GM12878 (cell line): ENCODE measurements at places on chromosomes 16 and 17.
A peak's percentile ranks its signal among the peaks of the same experiment; 100 is the strongest.

- H3K27ac ChIP-seq: no peak overlapping the region
- H3K27me3 ChIP-seq: no peaks in the 10 kb centered on the region; the same call in 1 of the 2 replicates
- H3K4me1 ChIP-seq: no peaks in the 10 kb centered on the region
- DNase-seq: no peak
- no peaks in the 10 kb centered on the region for H3K36me3 ChIP-seq
- no peak overlapping the region for H3K4me3 ChIP-seq
Measured at GRCh38 chr17:9932491-9932890, 27.4 kb upstream of the RCVRN start.

DNA sequence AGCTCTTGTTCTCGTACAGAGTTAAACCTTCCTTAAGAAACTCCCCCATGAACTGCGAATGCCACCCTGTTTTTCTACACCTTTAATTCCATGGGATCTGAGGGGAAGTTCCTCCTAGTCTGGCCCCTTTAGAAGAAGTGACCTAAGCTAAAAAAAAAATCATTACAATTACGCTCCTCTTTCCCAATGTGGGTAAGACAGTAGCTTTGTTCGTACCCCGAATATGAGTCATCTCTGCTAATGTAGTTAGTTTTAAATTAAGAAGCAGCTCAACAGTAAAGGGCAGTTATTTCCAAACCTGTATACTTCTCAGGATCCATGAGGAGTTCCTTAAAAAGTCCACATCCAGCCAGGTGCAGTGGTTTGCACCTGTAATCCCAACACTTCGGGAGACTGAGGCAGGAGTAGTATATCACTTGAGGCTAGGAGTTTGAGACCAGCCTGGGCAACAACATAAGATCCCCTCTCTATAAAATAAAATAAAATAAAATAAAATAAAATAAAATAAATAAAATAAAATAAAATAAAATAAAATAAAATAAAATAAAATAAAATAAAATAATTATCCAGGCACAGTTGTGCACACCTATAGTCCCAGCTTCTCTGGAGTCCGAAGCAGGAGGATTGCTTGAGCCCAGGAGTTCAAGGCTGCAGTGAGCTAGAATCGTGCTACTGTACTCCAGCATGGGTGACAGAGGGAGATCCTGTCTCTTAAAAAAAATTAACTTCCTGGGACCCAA, 26.1 kb downstream of the RCVRN start:
- no peak overlapping the region for H3K4me3 ChIP-seq
- no peak for DNase-seq
- H3K4me1 ChIP-seq: no peaks in the 10 kb centered on the region
- no peak overlapping the region for H3K27ac ChIP-seq
- H3K27me3 ChIP-seq: no peaks in the 10 kb centered on the region

DNA sequence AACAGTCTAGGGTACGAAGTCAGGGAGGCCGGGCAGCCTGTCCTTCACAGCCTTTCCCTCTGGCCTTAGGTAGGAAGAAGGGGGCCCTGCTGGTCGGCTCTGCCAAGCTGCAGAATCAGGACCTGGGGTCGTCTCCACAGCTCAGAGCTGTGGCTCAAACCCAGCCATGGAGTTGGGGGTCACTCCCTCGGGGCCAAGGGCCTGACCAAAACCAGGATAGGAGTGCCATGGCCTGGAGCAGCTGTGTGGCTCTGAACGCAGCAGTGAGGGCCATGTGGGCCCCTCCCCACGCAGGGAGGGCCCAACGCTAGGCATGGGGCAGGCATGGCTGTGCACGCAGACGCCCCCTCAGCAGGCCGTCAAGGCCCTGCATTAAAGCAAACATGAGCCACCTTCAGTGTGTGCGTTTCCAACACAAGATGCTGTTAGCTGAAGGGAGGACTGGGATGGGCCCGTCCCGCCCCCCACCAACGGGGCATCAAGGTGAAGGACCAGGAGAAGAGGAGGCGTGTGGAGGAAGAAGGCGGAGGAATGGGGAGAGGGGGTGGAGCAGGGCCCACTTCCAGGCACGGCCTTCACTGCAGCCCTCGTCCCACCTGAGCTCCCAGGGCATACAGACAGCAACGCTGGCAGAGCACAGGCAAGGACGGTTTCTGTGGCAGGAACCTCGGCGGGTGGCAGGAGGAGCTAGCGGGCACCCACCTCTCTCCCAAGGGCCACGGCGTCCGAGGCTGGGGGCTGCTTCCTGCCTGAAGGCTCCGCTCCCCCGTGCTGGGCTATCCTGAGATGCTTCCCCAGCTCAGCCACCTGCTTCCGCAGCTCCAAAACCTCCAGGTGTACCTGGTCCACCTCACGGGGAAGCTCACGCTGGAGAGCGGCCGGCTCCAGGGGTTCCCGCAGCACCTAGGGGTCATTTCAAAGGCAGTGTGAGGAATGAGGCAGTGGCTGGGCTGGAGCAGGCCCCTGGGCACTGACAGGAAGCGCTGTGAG, 55.3 kb downstream of the CCDC57 start:
- no peak for DNase-seq
- H3K36me3 ChIP-seq: no peaks in the 10 kb centered on the region
- no peaks in the 10 kb centered on the region for H3K27me3 ChIP-seq
- H3K4me1 ChIP-seq: no peaks in the 10 kb centered on the region
- no peak overlapping the region for H3K27ac ChIP-seq

DNA sequence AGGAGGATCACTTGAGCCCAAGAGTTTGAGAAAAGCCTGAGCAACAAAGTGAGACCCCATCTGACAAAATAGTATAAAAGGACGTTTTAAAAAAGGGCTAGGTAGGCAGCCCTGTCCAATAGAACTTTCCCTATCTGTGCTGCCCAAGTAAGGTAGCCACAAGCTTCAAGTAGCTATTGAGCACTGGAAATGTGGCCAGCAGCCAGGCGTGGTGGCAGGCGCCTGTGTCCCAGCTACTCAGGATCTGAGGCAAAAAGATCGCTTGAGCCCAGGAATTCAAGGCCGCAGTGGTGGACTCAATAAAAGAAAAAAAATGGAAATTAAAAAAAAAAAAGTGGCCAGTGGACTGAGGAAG, 1.5 kb upstream of the NQO1 start:
- H3K27ac ChIP-seq: no peak overlapping the region; the same call in 1 of the 2 replicates
- no peak for DNase-seq
- no peaks in the 10 kb centered on the region; the same call in none of the 2 replicates for H3K4me1 ChIP-seq
- no peaks in the 10 kb centered on the region for H3K36me3 ChIP-seq
- H3K4me3 ChIP-seq: peak overlapping the region; percentile 78; the same call in 1 of the 2 replicates

DNA sequence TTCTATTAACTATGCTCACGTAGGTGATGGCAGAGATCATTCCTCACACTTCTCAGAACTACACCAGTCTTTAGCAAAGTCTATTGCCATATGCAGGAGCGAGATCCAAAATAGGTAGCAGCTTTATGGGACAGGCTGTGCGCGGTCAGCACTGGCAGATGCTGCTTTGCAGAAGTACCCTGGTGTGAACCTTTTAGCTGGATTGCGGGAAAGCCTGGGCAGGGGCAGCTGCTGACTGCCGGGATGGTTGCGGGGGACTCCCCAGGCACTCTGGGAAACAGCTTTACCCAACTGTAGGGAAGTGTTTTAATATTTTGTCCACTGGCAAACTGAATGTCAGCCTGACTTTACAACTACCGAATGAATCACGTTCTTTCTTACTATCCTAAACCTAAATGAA, 251.3 kb downstream of the HS3ST3A1 start:
- H3K4me3 ChIP-seq: no peak overlapping the region
- no peaks in the 10 kb centered on the region for H3K4me1 ChIP-seq
- no peaks in the 10 kb centered on the region for H3K27me3 ChIP-seq
- H3K36me3 ChIP-seq: no peaks in the 10 kb centered on the region
- H3K27ac ChIP-seq: no peak overlapping the region

DNA sequence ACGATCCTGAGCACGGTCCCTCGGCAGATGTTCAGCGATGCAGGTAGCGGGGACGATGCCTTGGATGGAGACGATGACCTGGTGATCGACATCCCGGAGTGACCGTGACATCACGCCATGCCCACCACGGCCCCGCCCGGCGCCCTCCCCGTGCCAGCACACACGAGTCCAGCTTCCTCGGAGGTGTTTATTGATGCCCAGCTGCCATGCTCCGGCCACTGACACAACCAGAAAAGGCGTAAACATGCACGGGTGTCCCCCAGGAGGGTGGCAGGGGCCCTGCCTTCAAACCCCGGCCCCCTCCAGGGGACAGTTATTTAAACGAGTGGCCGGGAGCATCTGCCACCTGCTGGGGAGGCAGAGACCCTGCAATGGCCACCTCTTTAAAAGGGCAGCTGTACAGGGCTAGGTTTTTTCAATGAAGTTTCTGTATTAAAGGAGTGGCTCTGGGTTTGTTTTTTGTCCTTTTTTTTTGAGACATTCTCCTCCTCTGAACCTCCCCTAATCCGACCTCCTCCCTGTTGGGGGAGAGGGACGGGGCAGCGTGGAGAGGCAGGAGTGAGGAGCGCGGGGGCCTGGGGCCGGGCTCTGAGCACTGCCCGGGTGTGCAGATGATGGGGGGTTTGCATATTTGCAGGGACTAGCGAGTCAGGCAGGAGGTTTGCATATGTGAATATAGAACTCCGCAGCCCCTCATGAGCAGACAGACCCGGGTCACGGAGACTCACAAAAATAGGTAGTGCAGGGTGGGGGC, 5.3 kb downstream of the DOC2A start:
- no peaks in the 10 kb centered on the region for H3K27me3 ChIP-seq
- no peak overlapping the region for H3K4me3 ChIP-seq
- no peak overlapping the region for H3K27ac ChIP-seq
- H3K4me1 ChIP-seq: no peaks in the 10 kb centered on the region
- H3K36me3 ChIP-seq: no peaks in the 10 kb centered on the region; the same call in none of the 2 replicates

GRCh38 chr16:5323284-5324141, 225.9 kb upstream of the EEF2KMT start:
- H3K27me3 ChIP-seq: no peaks in the 10 kb centered on the region
- H3K36me3 ChIP-seq: no peaks in the 10 kb centered on the region
- H3K27ac ChIP-seq: no peak overlapping the region
- no peak for DNase-seq
